ENCODE measurements at places on chromosomes 5 and 9. TPM values are rescaled to one million over a fixed set of nuclear protein-coding genes. Genes with fewer than 3 reads are reported as not detected.

DNA sequence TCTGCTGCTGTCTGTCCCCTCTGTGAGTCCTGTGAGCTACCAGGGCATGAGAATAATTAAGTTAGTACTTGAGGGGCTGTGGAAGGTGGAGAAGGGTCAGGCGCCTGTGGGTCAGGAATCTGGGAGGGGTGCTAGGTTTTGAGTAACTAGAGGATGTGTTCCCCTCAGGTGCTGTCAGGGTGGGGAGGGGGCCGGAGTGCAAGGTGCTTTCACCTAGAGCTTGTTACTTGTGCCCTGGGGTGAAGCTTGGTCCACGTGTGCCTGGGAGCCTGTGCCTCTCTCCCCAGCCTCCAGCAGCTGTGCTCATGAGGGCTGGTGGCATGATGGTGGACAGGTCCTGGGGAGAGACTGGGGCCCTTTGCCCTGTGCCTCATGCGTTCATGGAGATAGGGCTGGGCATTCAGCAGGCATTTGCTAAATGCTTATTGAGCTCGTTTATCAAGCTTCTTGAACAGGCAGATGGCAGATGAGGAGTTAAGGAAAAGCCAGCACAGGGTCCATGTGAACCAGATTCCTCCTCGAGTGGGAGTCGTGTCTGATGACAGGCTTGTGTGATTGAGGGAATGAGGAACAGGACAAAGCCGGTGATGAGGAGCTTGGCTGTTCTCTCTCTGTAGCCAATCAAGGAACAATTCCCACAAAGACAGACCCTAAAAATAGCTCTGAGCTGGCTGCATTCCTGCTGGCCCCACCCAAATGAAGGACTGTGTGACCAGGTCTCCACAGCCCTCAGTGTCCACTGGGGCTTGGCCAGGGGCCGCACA is 40.9 kb downstream of the CACNA1B start:
- DNase-seq = no peak

TMEM252 gene
- not detected for total RNA-seq

GRCh38 chr5:111618623-111619271 is 106.4 kb upstream of the STARD4 start:
- no peak for DNase-seq

GRCh38 chr5:35741971-35742370 is 114.7 kb upstream of the IL7R start:
- DNase-seq = no peak

GRCh38 chr5:180860887-180861822 is at the start of gene ZFP62:
Gene ZFP62, minus strand, starts transcription at chr5:180861276. Its CDS starts 57 bp downstream, at chr5:180861219.
- peak; percentile 94 for DNase-seq

GRCh38 chr9:117974108-117974507 is 269.9 kb downstream of the TLR4 start:
- no peak for DNase-seq

DNA sequence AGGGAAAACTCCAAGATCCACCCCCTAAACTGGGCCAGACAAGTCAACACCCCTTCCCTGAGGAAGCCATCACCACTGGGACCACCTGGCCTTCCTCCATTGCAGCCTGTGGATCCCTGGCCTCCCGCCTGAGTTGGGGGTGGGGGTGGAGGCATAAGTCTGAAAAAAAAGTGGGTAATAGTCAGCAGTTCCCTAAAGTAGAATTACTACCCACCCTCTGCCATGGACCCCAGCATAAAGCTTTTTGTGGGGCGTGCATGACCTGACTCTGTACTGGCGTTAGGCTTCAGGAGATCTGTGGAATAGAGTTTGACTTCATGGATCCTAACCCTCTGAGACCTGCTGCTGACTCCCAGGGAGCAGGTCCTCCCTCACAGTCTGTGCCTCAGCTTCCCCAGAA is 2.0 kb upstream of the CXXC5 start:
- DNase-seq = peak; percentile 14

DNA sequence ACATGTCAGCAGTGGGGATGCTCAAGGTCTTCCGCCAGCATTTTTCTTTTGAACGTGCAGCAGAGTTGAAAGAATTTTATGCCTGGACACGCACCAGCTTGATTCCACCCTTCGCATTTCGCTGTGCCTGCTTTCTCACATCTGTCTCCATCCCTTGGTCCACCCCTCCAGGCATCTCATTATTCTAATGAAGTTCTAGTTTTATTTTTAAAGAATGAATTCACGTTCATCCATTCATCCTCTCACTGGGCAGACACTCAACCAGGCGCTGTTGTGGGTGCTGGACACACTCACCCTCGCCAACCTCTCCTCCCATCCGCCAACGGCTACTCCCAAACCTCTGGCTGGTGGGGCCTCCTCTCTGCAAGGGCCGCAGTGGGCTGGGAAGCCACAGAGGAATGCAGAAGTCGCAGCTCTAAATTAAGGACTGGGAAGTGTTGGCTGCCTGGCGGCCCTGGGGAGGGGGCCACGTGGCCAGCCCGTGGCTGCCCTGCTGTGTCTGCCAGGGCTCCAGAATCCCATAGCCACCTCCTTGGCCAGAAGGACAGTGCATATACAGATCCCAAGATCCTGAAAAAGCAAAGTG is 6.7 kb downstream of the SUSD3 start:
- DNase-seq = peak; percentile 38

ZNF462 gene
- 23.0 TPM for total RNA-seq

GRCh38 chr5:145937432-145938250 is 1.3 kb downstream of the SH3RF2 start:
- DNase-seq = no peak

SEPTIN8 gene
- 30.4 TPM for total RNA-seq

GRCh38 chr9:109568568-109569210 is 70.6 kb upstream of the PTPN3 start:
- DNase-seq = peak; percentile 70

CDC20B gene
- total RNA-seq = not detected

GRCh38 chr5:119541716-119542115 is 87.6 kb upstream of the FAM170A start:
- DNase-seq = no peak

OBP2B gene
- total RNA-seq = not detected

GRCh38 chr9:135297456-135298075 is 182.0 kb upstream of the PPP1R26 start:
- no peak for DNase-seq

DNA sequence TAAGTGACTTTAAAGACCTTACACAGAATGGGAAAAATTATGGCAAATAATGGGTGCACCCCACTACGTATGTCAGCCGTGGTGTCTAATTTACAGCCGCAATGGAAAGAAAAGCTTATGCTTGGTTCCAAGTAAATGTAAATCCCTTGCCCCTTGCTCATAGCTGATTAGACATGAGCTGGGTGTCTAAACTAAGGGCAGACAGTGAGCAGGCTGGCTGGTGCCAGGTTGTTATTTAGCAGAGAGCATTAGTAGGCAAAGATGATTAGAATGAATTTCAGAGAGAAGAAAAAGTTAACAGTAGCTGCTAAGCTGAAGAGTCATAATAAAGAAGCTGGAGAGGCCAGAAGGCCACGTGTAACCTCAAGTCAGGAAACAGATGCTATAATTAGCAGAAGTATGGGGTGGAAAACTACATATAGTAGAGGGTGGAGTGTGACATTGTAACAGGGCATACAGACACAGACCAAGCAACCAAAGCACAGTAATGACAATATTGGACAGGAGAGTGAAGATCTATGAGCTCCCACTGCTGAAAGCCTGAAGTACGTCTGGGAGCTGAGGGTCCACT is 257.7 kb downstream of the MCTP1 start:
- no peak for DNase-seq

GRCh38 chr5:20028506-20028905 is 40.5 kb upstream of the CDH18 start:
- no peak for DNase-seq

GLT6D1 gene
- not detected for total RNA-seq

- DNase-seq = no peak
Observed at GRCh38 chr9:24545285-24545684, 412 bp downstream of the IZUMO3 start.

- no peak for DNase-seq
Observed at GRCh38 chr9:6243746-6244145, 28.1 kb downstream of the IL33 start.

- DNase-seq = no peak
Observed at GRCh38 chr5:104538734-104539133, 976.1 kb upstream of the NUDT12 start.

GRCh38 chr5:123964884-123965283 is 452.9 kb downstream of the CSNK1G3 start:
- no peak for DNase-seq

DNA sequence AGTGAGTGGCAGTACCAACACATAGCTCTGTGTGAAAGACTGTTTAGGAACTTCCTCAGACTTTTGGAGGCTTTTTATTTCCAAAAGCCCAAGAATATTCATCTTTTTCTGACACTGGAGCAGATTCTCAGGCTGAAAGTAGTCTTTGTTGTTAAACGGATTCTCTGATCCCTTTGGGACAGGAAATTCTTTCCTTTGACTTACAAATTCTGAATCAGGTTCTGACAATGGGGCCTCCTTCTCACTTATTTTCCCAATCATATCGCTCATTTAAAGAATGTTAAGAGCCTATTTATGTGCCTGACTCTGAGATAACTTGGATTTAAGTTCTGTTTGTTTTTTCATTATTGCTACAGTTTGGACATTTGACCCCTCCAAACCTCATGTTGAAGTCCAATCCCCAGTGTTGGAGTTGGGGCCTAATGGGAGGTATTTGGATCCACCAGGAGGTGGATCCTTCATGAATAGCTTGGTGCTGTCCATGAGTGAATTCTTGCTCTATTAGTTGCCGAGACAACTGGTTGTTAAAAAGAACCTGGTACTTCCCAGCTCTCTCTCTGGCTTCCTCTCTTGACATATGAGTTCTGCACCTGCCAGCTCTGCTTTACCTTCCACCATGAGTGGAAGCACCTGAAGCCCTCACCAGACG is 4.1 kb upstream of the ADGRV1 start:
- no peak for DNase-seq

FSD1L gene
- 4.8 TPM for total RNA-seq

DNA sequence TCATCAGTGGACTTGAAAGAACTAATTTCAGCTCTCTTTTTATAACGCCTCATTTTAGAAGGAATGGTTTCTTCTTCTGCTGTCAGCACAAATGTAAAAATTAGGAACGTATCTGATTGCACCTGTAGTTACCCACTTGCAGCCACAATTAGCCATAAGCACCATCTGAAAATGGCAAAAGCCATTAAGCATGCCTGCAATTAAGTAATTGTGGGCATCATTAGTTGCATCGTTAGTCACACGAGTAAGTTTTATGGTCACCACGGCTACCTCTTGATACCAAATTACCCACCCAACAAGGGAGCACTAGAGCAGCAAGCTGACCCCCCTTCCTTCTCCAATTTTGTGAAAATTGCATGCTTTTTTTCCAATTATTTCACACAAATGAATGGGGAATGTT is 25.8 kb upstream of the SLC44A1 start:
- DNase-seq = no peak

GRCh38 chr9:37148181-37148580 is 27.8 kb downstream of the ZCCHC7 start:
- DNase-seq = no peak

PTCD2 gene
- total RNA-seq = 17.7 TPM

GRCh38 chr5:158644301-158644700 is 455.4 kb downstream of the EBF1 start:
- no peak for DNase-seq

Data from left ventricle myocardium superior (tissue), 1 donor.